ENCODE measurements at places on chromosomes 2 and 18. TPM values are rescaled to one million over a fixed set of nuclear protein-coding genes. Genes with fewer than 3 reads are reported as not detected.

GRCh38 chr2:74036450-74037195 is 51.9 kb downstream of the TET3 start:
- no peak for DNase-seq
- H3K4me3 ChIP-seq: no peak overlapping the region
- no peak overlapping the region for H3K27ac ChIP-seq
- H3K36me3 ChIP-seq: peaks cover 5% of the 10 kb centered on the region

DNA sequence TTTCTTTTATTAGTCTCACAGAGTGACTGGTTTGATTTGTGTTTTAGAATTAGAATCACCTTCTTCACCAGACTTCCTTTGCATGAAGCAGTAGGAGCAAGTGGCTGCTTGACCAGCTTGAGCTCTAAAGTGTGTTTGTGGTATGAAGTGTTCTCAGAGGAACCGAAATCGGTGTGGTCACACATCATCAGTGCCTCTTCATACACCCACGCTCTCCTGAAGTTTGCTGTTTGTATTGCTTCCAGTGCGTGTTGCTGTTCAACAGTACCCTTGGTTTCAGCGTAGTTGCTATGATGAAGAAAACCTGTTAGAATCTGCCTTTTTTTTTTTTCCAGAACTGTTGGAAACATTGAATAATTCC is 77.9 kb downstream of the LIMS1 start:
- H3K36me3 ChIP-seq: no peaks in the 10 kb centered on the region
- peaks cover 39% of the 10 kb centered on the region for H3K4me1 ChIP-seq
- no peak overlapping the region for H3K27ac ChIP-seq
- DNase-seq: no peak

GRCh38 chr18:35443434-35443833 is 54.3 kb downstream of the INO80C start:
- H3K36me3 ChIP-seq: no peaks in the 10 kb centered on the region
- no peaks in the 10 kb centered on the region for H3K4me1 ChIP-seq
- H3K27ac ChIP-seq: no peak overlapping the region
- H3K27me3 ChIP-seq: no peaks in the 10 kb centered on the region
- H3K4me3 ChIP-seq: no peak overlapping the region
- no peak for DNase-seq

GRCh38 chr2:97911206-97911921 is 84.4 kb downstream of the TMEM131 start:
- H3K4me3 ChIP-seq: no peak overlapping the region
- no peak for DNase-seq
- H3K27me3 ChIP-seq: no peaks in the 10 kb centered on the region
- peaks cover 19% of the 10 kb centered on the region for H3K36me3 ChIP-seq
- no peak overlapping the region for H3K27ac ChIP-seq

DNA sequence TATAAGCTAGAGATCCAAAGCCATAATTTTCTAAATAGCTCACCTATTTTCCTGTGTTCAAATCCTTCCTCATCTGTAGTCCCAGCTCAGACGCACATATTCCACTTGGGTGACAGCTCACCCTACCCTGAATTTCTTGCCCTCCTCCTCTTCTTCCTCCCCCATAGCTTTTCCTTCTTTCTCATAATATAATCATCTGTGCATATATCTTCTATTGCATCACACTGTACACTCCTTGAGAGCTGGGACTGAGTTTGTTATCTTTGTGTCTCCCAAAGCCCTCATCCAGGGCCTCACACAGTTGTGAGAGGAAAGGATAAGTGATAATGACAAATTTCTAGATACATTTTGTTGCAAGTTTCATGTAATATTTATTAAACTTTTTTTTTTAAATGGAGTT is 55.9 kb upstream of the RTN4 start:
- H3K36me3 ChIP-seq: no peaks in the 10 kb centered on the region
- H3K27me3 ChIP-seq: no peaks in the 10 kb centered on the region
- H3K4me3 ChIP-seq: no peak overlapping the region
- no peak overlapping the region for H3K27ac ChIP-seq
- H3K4me1 ChIP-seq: peaks cover 23% of the 10 kb centered on the region

KATNAL2 gene
- 6.1 TPM for total RNA-seq
